Stimulated activated CD8-positive, alpha-beta memory T cell treated with anti-CD3 and anti-CD28 coated beads, Interleukin-7, amount 100 ng/mL, for 48 hours (primary cell): ENCODE measurements at places on chromosomes 11 and 22.

DNA sequence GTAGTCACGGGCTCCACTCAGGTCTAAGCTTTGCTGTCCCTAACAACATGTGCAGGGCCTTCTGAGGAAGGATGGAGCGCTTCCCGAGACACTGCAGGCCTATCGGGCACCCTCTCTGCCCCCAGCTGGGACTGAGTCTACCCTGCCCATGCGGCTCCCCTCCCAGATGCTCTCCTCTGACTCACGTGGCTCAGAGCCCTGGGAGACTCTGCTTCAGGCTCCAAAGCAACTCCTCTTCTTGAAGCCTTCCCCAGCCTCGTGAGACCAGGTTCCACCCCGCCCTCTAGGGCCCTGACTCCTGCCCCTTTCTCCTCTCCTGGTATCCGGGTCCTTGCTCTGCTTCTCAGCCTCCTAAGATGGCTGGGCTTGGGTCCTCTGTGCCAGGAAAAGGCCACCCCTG is 28.4 kb upstream of the ARFGAP3 start:
- DNase-seq = no peak

DNA sequence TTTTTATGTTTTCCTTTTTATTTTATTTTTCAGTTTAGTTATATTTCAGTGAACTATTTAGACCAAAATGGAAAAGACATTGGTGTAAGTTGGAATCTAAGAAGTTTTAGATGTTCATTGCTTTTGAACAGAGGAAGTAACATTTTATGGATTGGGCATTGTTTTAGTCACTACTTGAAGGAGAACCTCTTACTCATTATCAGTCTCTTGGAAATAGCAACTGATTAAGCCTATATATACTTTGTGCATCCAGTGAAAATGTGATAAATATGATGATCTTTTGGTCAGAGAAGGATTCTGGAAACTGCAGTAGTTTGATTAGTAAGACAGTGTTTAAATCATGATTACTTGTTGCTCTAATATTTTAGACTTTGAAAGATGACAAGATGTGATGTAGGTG is 14.4 kb downstream of the ARHGEF12 start:
- DNase-seq = no peak

DNA sequence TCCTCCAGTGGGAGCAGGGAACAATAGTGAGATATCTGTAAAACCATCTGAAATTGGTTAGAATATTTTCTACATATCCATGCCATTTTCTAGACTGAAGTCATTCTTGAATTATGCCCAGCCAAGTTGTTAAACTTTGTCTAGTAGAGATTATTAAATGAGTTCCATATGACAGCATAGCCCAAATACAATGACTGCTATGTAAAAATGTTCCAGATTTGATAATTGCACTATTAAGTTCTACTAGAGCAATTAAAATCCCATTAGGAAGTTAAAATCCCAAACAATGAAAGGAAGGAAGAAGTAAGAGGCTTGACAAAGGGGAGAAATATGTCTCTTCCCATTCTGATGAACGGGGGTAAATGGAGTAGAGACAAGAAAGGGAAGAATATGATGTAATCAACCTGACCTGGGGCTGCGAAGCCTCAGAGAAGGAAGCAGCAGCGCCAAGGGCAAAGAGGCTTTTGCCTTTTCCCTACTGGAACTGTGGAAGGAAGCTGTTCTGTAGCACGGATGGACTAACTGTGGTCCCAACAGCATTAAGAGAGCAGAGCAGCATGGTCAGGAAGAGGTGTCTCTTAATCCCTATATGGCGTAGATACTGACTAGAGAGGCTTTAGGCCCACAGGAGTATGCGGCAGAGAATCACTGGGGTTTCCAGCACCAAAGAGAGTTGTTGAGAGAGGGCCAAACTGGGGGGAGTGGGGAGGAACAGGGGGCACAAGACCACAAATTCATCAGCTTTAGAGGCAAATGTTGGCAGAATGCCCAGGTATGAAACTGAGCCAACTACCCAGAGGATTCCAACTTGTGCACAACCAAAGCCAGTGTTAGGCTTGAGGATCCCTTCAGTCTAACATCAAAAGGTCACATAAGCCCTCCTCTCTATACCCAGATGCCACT is 26.7 kb downstream of the RRP8 start:
- no peak for DNase-seq

- DNase-seq = no peak
These were observed 30.2 kb downstream of the GTF2H1 start for GRCh38 chr11:18352581-18352980.

DNA sequence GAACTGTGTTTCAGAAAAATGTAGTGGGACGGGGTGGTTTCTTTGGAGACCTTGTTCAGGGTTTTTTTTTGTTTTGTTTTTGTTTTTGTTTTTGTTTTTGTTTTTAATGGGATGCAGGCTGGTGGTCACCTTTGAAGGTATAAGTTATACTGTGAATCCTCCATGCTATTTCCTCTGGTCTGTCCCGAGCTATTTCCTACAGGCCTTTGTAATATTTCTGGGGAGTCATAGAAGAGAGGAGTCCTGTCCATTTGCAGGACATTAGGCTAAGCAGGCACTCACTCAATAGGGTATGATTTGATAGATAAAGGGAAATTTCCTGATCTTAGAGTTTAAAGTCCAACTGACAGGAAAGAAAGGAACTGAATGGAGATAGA is 78.0 kb downstream of the TRAF6 start:
- DNase-seq = no peak

DNA sequence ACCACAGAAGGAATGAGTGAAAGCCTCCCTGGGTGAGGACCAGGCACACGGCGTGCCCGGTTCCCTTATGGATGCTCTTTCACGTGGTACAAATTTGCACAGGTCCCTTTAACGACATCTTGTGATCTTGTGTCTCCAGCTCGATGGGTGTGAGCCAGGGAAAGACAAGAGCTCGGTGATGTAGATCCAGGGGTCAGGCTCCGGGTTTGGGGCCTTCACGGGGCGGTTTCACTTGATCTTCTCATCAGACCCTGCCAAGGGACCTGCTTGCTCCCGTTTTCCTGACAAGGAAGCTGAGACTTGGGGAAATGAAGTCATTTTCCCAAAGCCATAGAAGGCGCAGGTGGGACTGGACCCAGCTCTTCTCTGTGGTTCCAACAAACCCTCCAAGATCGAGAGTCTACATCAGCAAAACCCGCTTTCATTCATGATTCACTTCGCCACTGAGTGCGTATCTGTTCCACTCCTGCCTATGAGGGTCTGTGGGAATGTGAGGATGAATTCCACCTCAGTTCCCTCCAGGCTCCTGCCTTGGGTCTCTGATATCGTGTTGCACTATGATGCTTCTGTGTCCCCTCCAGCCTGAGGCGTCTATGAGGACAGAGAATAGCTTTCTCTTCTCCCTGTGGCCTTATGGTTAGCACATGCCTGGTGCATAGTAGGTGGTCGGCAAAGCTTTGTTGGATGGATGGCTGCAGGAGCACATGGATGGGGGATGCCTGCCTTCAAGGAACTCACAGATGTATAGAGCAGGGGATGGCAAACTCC is 45.0 kb upstream of the ANO1 start:
- DNase-seq = no peak

DNA sequence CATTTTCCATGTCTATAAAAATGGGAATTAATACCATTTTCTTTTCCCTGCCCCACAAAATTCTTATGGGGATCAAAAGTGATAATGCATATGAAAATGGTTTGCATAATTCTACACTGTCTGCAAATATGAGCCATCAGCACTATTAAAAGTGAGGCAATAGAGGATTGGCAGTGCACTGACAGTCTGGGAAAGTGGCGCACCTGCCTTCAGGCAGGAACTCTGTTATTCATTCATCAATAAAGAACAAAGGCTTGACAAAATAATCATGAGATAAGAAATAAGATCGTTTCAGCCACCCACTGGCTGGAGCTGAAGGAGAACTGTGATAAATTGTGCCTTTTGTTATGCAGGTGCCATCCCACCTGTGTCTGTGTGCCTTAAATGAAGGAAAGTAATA is 49.5 kb downstream of the ARFGAP2 start:
- no peak for DNase-seq

- no peak for DNase-seq
These were observed 141.7 kb downstream of the COMMD9 start for GRCh38 chr11:36147491-36147890.

DNA sequence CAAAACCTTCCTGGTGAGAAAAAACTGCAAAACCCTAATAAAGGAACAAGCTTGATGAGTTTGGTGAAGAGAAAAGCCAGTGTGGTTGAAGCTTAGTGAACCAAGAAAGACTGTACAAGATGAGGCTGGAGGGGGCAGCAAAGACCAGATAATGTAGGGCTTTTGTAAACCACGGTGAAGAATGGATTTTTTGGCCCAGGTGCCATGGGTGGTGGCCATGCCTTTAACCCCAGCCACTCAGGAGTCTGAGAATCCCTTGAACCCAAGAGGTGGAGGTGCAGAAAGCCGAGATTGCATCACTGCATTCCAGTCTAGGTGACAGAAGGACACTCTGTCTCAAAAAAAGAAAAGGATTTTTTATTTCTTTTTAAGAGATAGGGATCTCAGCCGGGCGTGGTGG is 5.0 kb upstream of the ZDHHC5 start:
- no peak for DNase-seq

DNA sequence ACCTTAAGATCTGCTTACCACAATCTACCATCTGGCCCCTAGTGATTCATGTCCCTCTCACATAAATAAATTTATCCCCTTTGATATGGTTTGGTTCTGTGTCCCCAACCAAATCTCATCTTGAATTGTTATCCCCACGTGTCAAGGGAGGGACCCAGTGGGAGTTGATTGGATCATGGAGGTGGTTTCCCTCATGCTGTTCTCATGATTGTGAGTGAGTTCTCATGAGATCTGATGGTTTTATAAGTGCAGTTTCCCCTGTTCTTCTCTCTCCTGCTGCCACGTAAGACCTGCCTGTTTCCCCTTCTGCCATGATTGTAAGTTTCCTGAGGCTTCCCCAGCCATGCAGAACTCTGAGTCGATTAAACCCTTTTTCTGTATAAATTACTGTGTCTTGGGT is 37.2 kb downstream of the OR2AG2 start:
- DNase-seq = no peak

GRCh38 chr11:65003282-65003681 is 6.5 kb upstream of the BATF2 start:
- no peak for DNase-seq

- no peak for DNase-seq
These were observed 36.0 kb downstream of the TTLL1 start for GRCh38 chr22:43053176-43053575.

DNA sequence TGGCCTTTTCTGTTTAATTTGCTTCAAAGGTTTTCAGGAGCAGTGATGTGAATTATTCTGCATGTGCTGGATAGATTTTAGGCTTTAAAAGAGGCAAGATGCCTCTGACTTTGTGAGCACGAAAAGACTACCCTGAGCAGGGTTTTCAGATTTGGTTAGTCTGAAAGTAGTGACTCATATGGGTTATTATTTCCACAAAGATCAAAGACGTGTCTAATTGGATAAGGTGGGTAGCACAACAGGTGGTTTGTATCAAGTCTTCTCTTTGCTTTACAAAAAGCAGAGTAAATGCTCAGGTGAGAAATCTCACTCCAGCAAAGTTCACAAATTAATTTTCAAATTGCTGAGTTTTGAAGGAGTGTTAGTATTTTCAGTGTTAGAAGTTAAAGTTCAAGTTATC is 37.6 kb upstream of the DBX1 start:
- no peak for DNase-seq

DNA sequence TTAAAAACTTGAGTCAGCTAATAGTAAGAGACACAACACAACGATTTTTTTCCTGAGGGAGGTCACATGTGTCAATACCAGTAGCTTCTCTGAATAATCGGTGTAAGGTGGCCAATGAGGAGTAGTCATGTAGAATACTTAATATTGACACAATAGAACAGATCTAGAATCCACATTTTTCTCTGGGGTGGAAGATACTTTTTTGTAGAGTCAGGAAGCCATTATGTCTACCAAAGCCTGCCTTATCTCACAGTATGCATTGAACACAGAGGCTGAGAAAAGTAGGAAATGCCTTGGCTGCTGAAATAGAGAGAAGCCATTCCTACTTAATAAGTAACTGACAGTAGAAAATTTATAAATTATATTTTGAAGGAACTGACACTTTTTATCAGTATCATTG is 725.0 kb downstream of the METTL15 start:
- DNase-seq = no peak

DNA sequence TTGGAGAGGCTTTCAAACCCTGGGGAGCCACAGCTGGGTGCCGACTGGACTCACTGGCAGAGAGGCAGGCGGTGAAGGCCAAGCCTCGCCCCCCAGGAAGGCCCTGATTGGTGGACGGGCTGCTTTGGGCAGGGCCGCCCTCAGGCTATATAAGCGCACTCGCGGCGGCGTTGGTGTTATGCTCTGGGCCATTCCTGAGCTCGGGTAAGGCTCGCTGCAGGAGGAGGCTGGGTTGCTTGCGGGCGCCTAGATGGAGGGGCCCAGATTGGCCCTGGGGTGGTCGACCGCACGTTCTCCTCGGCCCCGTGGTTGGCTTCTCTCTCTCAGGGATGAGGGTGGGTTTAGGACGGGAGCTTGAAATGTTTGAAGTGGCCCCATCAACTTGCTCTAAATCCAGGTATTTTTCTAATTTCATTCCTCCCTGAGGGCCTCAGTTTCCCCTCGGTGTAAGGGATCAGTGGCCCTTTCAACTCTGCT is at the start of gene SPDYC:
Gene SPDYC, plus strand, starts transcription at position 176 of the 477 bp plus-strand sequence. CDS start 1,125 bp downstream, outside the sequence.
- no peak for DNase-seq

DNA sequence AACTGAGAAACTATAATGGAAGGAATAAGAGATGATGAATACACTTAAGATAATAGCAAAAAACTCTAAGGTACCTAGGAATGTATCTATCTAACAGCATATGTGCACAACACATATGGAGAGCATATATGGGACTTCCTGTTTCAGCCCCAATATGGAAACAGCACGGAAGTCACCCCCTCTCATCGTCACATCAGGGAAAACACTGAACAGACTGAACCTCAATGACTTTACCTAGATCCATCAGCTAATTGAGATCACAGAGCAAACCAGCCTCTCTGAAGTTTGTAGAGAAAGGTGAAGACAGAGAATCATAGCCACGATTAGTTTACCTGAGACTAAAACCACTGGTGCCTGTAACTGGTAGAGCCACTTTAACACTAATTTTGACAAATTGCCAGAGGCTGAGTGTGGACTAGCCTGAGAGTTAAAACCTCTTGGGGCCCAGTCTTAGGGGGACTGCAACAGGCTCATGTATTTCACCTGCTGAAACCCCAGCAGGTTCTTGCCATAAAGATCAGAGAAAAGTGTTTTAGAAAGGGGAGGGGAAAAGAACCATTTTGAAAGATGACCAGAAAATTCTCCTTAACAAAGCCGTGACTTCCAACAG is 722.6 kb downstream of the TBC1D22A start:
- no peak for DNase-seq
